Ovary (tissue), 10 donors: ENCODE measurements at places on chromosomes 7 and 10. TPM values are rescaled to one million over a fixed set of nuclear protein-coding genes. Genes with fewer than 3 reads are reported as not detected.

The HECW1 gene
- 1.6 TPM for total RNA-seq

The GPAM gene
- 6.2 TPM for total RNA-seq

The PIP4K2A gene
- total RNA-seq: 4.3 TPM

The LIPF gene
- not detected for total RNA-seq

The HOXA7 gene
- 0.48 TPM for total RNA-seq

The OPN1SW gene
- total RNA-seq: not detected

The SMARCD3 gene
- 118 TPM for total RNA-seq

The SPDYE6 gene
- not detected for total RNA-seq

The CDK13 gene
- total RNA-seq: 124 TPM

The PLEKHA1 gene
- 25.8 TPM for total RNA-seq

The HYAL4 gene
- not detected for total RNA-seq

The NXPH1 gene
- not detected for total RNA-seq

The IL2RA gene
- not detected for total RNA-seq

The ZNF746 gene
- total RNA-seq: 13.9 TPM

The MRC1 gene
- 13.3 TPM for total RNA-seq

The ITIH5 gene
- 19.2 TPM for total RNA-seq

The DOCK1 gene
- 55.2 TPM for total RNA-seq

The C10orf67 gene
- 0.27 TPM for total RNA-seq

The GRID2IP gene
- 0.51 TPM for total RNA-seq

The POLR2J2 gene
- total RNA-seq: 5.7 TPM

The CNNM1 gene
- 3.1 TPM for total RNA-seq

The DYNC1I1 gene
- total RNA-seq: 12.1 TPM
